ENCODE measurements at places on chromosomes 5 and 9.
A peak's percentile ranks its signal among the peaks of the same experiment; 100 is the strongest.

GRCh38 chr5:88555674-88556073, 287.0 kb upstream of the TMEM161B start:
- no peak for DNase-seq

DNA sequence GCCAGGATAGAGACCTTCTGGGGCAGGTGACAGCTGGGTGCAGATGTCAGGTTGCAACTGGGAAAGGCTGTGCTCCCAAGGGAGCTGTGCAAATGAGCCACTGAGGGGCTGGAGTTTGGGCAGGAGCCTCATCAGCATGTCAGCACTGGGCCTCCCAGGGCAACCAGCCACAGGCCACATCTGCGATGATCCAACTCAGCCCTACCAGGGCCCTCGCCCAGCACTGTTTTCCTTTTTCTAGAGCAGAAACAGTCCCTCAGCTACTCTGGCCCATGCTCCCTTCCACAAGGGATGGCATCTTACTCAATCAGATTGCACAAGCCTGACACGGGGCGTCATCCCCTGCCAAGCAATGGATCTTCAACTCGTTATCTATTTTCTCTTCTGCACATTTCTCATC, 24.8 kb downstream of the NIPAL4 start:
- no peak for DNase-seq

- DNase-seq, result no peak
Measured at GRCh38 chr9:71670121-71670520, 98.2 kb downstream of the CEMIP2 start.

DNA sequence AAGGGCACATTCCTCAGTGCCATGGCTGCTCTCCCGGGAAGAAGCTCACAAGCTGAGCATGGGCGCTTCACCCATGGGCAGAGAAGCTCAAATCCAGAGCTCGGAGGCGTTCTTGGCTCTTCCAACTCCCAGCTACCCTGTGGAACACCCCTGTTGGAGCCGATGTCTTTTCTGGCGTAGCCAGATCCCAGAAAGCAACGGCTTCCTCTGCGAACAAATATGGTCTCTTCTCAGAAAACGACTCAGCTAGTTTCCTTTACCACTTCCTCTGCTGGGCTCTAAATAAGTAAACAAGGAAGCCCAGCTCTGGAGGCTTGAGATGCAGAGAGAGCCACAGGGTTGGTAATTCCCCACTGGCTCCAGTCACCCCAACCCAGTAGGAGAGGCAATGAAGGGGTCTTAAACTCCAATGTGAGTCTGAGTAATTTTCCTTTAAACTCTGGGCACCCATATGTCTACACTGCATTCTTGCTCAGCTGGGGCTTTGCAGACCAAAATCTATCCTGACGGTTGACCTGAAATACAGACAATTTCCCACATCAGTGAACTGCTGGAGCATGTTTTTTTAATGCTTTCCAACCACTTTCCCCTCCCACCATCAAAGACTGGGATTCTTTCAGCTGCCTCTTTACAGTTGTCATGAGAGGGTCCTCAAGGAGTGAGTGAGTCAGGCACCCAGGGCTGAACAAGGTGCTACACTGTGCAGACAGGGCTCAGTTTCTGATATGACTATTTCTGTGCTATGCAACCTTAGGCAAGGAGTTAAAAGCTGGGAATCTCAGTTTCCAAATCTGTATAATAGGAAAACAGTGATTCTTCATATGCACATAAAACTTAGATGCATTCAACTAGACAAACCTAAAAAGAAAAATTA, at the start of gene LCP2:
TSS of gene LCP2 (minus strand) at position 189 of the 874 bp plus-strand sequence. CDS start at position 23, 166 bp downstream.
- peak; percentile 50 for DNase-seq

GRCh38 chr9:115018547-115019435, 88.4 kb upstream of the TNFSF8 start:
- no peak for DNase-seq

DNA sequence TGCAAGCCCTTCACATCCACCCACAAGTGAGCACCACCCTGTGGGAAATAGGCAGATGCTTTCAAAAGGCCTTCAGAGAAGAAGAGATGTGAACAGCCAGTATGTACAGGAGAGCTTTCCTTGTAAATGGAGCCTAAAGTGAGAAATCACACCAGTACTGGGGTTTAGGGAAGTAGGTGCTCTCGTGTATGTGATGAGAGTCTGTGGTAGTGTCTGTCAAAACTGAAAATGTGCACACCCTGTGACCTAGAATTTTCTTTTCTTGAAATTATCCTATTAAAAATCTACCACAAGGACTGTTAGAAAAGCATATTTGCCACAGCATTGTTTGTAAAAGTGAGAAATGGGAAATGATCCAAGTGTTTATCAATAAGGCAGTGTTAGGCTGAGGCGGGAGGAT, 16.6 kb downstream of the OTULINL start:
- no peak for DNase-seq

DNA sequence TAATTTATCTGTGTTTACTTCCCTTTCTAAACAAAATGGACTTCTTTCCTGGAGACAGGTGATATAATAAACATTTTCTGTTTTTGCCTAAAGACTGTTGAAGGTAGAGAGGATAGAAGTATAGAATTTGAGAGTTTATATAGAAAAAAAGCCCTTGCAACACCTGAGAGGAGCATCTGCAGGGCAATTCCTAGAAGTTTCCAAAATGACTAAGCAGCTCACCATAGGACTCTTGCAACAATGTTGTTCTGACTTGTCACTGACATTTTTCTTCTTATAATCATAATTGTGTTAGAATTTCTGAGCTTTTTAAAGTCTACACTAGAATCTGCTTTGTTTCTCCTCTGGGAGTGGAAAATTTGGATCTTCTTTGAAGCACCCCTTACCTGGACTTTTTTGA, 216.8 kb downstream of the TUSC1 start:
- no peak for DNase-seq

DNA sequence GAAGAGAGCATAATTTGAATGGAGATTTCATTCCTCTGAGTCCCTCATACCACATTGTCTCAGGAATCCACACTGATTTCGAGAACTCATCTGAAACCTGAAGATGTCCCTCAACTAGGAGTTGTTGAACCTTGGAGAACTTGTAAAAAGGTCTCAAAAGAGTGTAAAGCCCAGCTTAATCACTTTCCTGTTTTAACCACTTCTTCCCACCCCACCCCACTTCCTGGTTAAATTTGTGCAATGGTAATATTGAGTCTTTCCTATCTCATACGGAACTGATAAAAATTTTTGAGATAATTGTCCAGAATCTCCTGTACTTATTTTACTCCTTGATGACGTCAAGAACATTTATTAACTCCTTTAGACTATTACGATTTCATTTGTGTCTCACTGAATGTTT, 240.7 kb downstream of the ARRDC3 start:
- no peak for DNase-seq

GRCh38 chr9:127589955-127590370, 22.1 kb upstream of the STXBP1 start:
- DNase-seq, result no peak

GRCh38 chr9:3578786-3579185, 53.0 kb upstream of the RFX3 start:
- no peak for DNase-seq

- no peak for DNase-seq
Measured at GRCh38 chr5:77774981-77775789, 954 bp downstream of the TBCA start.

DNA sequence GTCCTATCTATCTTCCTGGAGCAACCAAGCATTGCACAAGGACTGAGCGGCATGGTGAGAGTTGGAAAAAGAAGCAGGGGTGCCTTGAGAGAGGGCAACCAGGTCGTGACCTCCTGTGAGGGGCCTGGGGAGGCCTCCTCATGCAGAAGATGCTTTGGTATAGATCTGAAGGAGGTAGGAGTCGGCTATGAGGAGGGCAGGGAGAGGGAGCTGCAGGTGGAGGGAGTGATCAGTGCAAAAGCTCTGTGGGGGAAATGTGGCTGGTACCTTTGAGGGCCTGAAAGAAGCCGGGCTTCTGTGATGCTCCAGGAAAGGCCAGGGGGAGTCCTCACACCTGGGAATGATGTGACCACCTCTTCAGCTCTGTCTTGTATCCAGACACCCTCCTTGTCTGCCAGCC, 3.6 kb upstream of the SLC25A48 start:
- no peak for DNase-seq

DNA sequence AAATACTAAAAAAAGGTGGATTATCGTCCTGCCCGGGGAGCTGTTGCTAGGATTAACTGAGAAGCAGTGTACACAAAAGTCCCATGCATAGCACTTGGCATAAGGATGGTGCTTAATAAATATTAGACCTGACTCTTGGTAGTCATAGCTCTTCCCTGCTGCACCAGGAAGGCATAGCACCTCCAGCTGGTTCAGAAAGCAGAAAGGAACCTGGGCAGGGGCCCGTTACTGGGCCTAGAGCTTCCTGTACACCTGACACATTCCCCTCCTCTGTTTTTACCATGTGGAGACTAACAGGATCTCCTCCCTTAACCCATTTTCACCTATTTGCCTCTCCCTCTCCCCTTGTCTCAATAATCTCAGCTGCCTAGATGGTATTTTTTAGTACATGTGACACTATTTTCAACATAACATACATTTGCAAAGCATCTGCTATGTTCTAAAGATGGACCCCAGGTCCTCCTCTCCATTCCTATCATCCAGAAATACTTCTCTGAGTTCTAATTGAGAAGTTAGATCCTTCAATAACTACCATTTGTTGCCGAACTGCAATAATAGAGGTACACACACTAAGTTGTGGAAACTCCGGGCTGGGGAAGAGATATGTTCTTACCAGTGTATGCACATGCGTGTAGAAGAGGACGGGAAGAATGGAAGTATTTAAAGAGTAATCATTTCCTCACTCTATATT, 3.2 kb upstream of the ANP32B start:
- no peak for DNase-seq

DNA sequence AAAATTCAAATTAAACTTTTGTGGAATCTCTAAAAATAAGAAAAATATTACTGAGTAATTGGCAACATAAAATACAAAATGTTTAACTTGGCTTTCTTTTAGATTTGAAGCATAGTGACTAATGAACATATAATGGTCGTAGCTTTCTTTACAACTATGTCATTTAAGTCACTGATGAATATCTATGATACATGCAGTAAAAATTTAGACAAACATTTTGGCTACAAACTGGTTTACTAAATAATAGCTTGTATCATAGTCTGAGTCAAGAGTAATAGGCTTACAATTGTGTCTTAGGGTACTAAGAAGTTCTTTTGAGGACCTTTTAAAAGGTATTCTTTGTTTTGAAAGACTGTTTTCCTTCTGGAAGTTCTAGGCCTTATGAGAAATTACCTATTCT, 2.0 kb upstream of the APC start:
- DNase-seq, result no peak

- DNase-seq, result no peak
Measured at GRCh38 chr5:136749016-136749415, 383.7 kb upstream of the TRPC7 start.

- no peak for DNase-seq
Measured at GRCh38 chr9:92561374-92562330, 25.9 kb upstream of the ECM2 start.

- no peak for DNase-seq
Measured at GRCh38 chr9:14428781-14429230, 114.9 kb upstream of the NFIB start.

GRCh38 chr5:36073595-36074216, 7.0 kb upstream of the UGT3A2 start:
- no peak for DNase-seq

- no peak for DNase-seq
Measured at GRCh38 chr9:38233343-38233742, 159.2 kb upstream of the ALDH1B1 start.

DNA sequence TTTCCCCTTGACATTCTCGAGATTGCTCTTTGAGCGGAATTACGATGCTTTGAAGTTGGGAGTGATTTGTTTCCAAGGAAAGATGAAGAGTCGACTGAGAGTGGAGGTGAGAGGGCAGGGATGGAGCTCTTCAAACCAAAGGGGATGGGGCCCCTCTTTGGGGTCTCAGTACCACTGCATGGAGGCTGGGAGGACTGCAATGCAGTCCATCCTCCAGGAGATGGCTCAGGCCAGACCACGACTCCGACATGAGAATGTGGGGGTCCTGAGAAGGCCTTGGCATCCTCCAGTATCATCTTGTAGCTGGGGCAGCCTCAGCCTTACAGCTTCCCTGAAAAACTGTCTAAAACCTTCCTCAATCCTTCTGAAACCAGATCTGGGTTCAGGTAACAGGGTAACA, 51.1 kb upstream of the CDKN2AIPNL start:
- no peak for DNase-seq

- no peak for DNase-seq
Measured at GRCh38 chr9:21919377-21920362, 74.5 kb downstream of the CDKN2A start.

DNA sequence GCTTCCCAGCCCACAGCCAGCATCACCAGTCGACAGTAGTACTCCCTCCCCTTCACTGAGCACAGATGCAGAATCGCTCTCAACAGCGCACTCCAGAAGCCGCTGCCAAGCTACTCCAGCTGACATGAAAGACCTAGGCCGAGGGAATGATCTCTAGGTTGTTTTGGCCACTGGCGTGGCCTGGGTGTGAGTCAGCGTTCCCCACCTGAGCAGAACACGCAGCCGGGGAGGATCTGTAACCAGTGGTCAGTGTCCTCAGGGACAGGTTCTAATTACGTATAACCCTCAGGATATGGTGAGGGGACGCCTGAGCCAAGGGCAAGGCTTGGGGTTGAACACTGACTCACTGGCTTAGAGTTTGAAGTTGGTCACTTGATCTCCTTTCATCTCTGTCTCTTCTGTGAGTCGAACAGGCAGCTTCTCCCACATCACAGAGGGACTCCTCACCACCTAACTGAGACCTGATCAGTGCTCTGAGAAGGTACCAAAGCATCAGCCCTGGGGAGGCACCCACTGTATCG, 76.9 kb upstream of the IL17B start:
- DNase-seq, result no peak

GRCh38 chr5:178632285-178632684, 5.4 kb upstream of the CLK4 start:
- DNase-seq, result no peak

DNA sequence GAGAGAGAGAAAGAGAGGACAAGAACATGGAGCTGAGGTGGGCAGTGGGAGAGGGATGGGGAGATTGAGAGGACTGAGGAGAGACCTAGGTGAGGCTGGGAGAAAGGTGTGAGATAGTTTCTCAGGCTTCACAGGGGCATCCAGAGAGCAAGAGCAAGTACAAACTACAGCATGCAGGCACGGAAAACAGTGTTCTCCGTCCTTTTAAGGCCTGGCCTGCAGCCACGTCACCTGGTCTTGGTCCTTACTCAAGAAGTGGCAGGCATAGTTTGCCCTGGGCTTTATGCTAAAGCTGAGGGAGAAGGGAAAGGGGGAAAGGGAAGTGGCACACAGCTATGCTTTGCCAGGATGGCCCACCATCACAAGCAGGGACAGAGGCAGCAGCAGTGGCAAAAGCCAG, 65.7 kb downstream of the SIL1 start:
- DNase-seq, result no peak

GRCh38 chr9:87503927-87504326, 6.3 kb downstream of the DAPK1 start:
- DNase-seq, result no peak

DNA sequence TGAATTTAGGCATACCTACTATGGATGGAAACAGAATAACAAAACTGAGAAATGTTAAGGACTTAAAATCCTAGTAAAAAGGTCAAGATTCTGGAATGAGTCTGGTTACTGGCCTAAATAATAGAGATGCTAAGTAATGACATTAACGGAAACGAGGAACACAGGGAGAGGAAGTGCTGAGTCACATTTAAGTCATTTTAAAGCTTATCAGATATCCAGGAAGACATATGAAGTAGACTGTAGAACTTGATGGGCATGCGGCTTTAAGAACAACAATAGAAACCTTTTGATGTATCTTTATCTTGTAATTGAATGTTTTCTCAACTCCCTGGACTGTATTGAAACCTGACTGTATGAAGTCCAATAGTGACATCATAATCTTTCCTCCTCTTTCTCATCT, 1251.4 kb upstream of the CDH6 start:
- DNase-seq, result no peak

- no peak for DNase-seq
Measured at GRCh38 chr9:14346231-14346791, 32.4 kb upstream of the NFIB start.

All from activated CD4-positive, alpha-beta T cell treated with anti-CD3 and anti-CD28 coated beads, Interleukin-2, amount 50 U/mL, for 4 hours (primary cell).